ENCODE measurements at places on chromosomes 2 and 18.

DNA sequence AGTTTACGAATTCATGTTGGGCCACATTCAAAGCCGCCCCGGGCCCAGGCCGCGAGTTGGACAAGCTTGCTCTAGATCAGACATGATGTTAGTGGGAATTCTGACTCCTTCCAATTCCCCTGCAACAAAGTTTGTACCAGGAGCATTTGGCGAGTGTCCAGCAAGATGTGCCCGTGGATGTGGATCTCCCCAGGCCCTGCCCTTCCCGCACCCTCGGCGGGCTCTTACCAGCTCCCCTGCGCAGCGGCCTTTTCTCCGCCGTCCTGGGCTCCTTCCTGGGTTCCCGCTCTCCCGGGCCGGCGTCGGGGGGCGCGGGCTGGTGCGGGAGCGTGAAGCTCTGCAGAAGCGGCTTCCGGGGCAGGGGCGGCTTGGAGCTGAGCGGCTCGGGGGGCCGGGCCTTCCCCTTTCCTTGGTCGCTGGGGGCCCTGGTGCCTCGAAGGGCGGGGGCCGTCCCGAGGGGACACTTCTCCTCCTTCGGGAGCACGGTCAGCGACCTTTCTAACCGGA, 90.8 kb upstream of the MGAT4A start:
- DNase-seq: no peak
- peaks cover 22% of the 10 kb centered on the region for H3K4me1 ChIP-seq
- H3K27ac ChIP-seq: no peak overlapping the region
- H3K27me3 ChIP-seq: peaks cover under 1% of the 10 kb centered on the region
- no peak overlapping the region for H3K4me3 ChIP-seq

DNA sequence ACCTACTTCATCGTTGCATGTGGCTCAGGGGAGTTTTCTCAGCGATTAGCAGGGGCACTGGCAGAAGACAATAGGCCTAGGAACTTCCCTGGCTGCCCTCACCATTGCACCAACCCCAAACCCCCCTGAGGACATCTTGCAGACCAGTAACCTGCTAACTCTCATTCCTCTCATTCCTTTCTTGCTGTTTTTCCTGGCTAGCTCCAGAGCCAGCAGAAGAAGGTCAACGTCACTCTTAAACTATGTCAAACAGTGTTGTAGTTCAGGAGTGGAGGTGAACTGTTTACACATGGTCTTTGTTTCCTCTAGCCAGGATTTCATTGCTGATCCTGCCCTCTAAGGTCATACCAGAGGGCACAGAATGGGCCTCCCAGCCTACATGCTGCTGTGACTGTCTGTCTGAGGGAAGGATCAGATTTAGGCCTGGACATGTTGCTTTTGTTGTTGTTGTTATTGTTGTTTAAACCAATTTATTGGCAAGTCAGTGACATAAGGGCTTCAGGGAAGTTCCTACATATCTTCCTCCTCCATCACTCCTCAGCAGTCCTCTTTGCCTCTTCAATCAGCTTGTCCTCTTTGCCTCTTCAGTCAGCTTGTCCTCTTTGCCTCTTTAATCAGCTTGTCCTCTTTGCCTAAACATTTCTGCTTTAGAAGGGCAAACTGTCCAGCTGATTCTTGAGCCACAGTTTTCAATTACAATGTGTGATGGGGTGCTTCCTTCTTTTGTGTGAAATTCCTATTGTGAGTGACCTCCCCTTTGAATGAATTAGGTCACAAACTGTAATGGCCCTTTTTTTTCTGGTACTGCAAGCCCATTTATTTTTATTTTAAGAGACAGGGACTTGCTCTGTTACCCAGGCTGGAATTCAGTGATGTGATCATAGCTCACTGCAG, 471.9 kb upstream of the TNP1 start:
- no peak overlapping the region for H3K27ac ChIP-seq
- H3K4me1 ChIP-seq: no peaks in the 10 kb centered on the region
- H3K36me3 ChIP-seq: peaks cover 2% of the 10 kb centered on the region
- H3K4me3 ChIP-seq: no peak overlapping the region
- no peak for DNase-seq

DNA sequence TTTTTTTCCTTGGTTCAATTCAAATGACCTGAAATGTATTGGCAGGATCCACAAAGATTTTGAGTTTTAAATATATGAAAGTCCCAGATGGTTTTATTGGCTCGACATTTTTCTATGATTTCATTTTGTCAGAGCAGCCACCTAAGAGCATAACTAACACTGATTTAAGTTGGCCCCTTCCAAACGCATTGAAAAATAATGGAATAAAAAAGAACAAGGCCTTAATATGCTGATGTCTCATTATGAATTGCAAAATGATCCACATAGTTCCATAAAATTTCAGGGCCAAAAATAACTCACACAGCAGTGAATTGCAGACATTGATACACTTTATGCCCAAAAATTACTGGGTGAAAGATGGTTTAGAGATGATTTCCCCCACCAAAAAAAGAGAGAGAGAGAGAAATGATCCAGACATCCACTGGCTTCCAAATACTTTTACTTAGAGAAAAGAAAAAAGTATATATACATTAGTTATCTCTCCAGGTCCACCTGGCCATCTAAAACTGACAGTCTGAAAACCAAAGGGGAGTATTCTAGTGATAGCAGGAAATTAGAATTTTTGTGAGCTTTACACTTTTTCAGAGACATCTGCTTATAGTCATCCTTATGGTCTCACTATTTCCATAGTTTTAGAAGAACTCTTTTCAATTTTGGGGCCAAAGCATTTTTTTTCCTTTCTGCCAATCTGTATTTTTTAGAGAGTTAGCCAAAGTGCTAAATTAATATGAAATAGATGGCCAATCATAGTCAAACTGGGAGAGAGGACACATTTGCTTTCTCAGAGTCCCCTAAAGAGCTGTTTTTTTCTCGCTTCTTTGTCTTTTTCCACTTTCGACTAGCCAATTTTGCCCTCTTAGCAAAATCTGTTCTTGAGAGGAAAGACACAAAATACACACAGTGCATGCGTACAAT, 213.5 kb upstream of the RND3 start:
- no peak overlapping the region for H3K4me3 ChIP-seq
- no peaks in the 10 kb centered on the region for H3K27me3 ChIP-seq
- no peak for DNase-seq

- H3K27ac ChIP-seq: no peak overlapping the region
- no peaks in the 10 kb centered on the region for H3K36me3 ChIP-seq
- no peaks in the 10 kb centered on the region for H3K27me3 ChIP-seq
Observed at GRCh38 chr2:203648273-203648672, 58.2 kb upstream of the CD28 start.

- no peaks in the 10 kb centered on the region for H3K36me3 ChIP-seq
- no peak overlapping the region for H3K27ac ChIP-seq
- H3K4me1 ChIP-seq: no peaks in the 10 kb centered on the region
- DNase-seq: no peak
Observed at GRCh38 chr18:22613058-22613690, 195.5 kb upstream of the CTAGE1 start.

GRCh38 chr2:195509551-195509950, 147.5 kb upstream of the SLC39A10 start:
- no peaks in the 10 kb centered on the region for H3K27me3 ChIP-seq
- H3K4me1 ChIP-seq: no peaks in the 10 kb centered on the region
- H3K27ac ChIP-seq: no peak overlapping the region

DNA sequence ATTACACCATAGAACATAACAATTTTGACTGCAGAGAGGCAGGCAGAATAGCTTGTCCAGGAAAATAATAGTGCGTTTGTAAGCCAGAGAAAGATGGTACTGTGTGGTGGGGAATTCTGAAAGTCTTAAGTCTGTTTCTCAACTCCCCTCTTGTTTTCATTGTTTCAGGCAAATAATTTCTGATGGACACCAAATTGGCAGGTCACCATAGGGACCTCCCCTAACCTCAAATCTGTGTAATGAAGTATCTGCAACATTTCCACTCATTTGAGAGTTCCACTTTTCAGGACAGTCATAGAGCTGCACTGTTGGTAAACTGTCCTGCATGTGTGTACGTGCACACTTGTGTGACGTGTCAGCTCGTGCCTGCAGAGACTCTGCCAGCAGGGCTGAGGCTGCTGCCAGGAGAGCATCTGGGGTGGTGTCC, 195.6 kb downstream of the AGAP1 start:
- no peak overlapping the region for H3K4me3 ChIP-seq
- DNase-seq: no peak
- no peaks in the 10 kb centered on the region for H3K36me3 ChIP-seq

DNA sequence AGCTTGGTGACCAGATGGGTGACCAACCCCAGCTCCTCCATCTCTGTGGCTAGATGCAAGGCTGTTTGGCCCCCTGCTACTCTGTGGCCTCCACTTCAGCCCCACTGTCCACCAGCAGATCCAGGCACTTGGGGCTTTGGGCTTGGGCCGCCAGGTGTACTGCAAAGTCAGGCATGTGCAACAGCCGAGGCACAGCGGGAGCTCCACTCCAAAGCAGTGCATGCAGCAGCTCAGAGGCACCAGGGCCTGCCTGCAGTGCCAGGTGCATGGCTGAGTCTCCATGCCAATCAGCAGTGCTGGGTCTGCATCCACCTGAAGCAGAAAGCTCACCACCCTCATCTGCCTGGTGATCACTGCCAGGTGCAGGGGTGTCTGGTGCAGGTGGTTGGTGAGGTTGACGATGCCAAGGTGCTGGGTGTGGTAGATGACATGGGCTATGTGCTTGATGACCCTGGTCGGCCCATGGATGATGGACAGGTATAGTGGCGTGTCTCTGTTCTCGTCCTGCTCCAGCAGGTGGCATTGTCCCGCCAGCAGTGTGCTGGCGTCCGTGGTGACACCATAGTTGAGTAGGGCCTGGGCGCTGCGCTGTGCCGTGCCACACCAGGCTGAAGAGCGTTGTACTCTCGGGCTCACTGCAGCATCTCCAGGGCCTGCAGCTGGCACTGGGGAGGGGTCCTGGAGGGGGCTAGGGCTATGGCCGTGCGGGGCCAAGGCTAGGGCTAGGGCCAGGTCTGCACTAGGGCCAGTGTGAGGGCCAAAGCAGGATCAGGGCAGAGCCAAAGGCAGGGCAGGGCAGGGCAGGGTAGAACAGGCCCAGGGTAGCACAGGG, 1.0 kb upstream of the ANKRD62 start:
- H3K27ac ChIP-seq: no peak overlapping the region
- H3K36me3 ChIP-seq: no peaks in the 10 kb centered on the region
- no peak for DNase-seq
- H3K27me3 ChIP-seq: peaks cover 29% of the 10 kb centered on the region

DNA sequence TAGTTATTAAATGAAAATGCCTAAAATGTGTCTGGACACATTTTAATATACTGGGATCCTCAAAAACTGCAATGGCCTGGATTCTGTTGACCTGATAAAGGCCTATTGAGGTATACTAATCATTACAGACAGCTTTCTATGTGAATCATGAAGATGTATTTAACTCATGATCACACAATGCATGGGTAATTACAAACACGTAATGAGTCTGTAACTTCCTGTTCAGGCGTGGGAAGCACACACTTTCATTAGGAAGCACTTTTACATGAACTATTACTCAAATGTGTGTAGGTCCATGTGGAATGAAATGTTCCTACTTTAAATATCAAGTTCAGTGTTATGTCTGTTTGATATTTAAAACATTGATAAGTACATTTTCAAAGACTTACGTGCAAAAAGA, 108.7 kb downstream of the NCKAP5 start:
- H3K27me3 ChIP-seq: peaks cover 5% of the 10 kb centered on the region

GRCh38 chr2:36960005-36960675, 6.2 kb downstream of the STRN start:
- H3K4me3 ChIP-seq: no peak overlapping the region
- peaks cover 8% of the 10 kb centered on the region for H3K36me3 ChIP-seq
- peaks cover 52% of the 10 kb centered on the region for H3K4me1 ChIP-seq
- no peak overlapping the region for H3K27ac ChIP-seq

DNA sequence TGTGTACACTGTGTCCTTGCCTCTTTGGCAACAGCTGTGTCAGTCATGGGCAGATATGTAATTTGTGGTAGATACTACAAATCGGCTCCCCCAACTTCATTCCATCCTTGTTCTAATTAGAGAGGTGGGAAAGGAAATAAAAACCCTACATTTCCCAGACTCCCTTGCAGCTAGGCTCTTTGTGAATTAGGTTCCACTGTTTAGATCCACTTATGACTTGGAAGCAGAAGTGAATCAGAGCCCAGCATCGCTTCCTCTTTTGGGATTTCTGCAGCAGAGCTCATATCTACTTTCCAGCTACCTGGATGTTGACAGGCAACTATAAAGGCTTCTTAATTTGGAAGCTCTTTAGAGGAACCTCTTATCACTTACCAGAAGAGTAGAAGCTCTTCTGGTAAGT, 34.1 kb upstream of the NARS1 start:
- no peak overlapping the region for H3K27ac ChIP-seq
- H3K27me3 ChIP-seq: no peaks in the 10 kb centered on the region
- DNase-seq: no peak
- H3K36me3 ChIP-seq: peaks cover 5% of the 10 kb centered on the region

GRCh38 chr2:184067502-184067901, 530.8 kb upstream of the ZNF804A start:
- DNase-seq: no peak
- H3K36me3 ChIP-seq: no peaks in the 10 kb centered on the region
- H3K27ac ChIP-seq: no peak overlapping the region
- H3K27me3 ChIP-seq: no peaks in the 10 kb centered on the region
- no peaks in the 10 kb centered on the region for H3K4me1 ChIP-seq

- no peak overlapping the region for H3K27ac ChIP-seq
- H3K27me3 ChIP-seq: no peaks in the 10 kb centered on the region
- H3K4me3 ChIP-seq: no peak overlapping the region
Observed at GRCh38 chr18:75052475-75052874, 156.5 kb downstream of the PTGR3 start.

- no peak for DNase-seq
- H3K27me3 ChIP-seq: no peaks in the 10 kb centered on the region
- peaks cover 2% of the 10 kb centered on the region for H3K4me1 ChIP-seq
- H3K4me3 ChIP-seq: no peak overlapping the region
Observed at GRCh38 chr2:121664086-121664485, 14.8 kb upstream of the CLASP1 start.

- peak overlapping the region; percentile 79 for H3K4me3 ChIP-seq
- peak overlapping the region; percentile 100 for H3K27ac ChIP-seq
- H3K4me1 ChIP-seq: peaks cover 40% of the 10 kb centered on the region
- H3K27me3 ChIP-seq: no peaks in the 10 kb centered on the region
Observed at GRCh38 chr2:174779361-174779928, 15.2 kb upstream of the CHRNA1 start.

GRCh38 chr2:6506361-6506794, 359.3 kb downstream of the CMPK2 start:
- no peaks in the 10 kb centered on the region for H3K4me1 ChIP-seq
- DNase-seq: no peak
- H3K27me3 ChIP-seq: no peaks in the 10 kb centered on the region
- H3K4me3 ChIP-seq: no peak overlapping the region

- H3K27ac ChIP-seq: no peak overlapping the region
- H3K36me3 ChIP-seq: no peaks in the 10 kb centered on the region
- H3K4me1 ChIP-seq: no peaks in the 10 kb centered on the region
- no peak for DNase-seq
- no peaks in the 10 kb centered on the region for H3K27me3 ChIP-seq
Observed at GRCh38 chr2:209470466-209470865, 46.6 kb downstream of the MAP2 start.

- H3K4me3 ChIP-seq: no peak overlapping the region
- peaks cover 23% of the 10 kb centered on the region for H3K27me3 ChIP-seq
- H3K36me3 ChIP-seq: no peaks in the 10 kb centered on the region
- H3K4me1 ChIP-seq: no peaks in the 10 kb centered on the region
- no peak overlapping the region for H3K27ac ChIP-seq
- DNase-seq: no peak
Observed at GRCh38 chr2:26913999-26914658, 56.3 kb upstream of the MAPRE3 start.
